ENCODE measurements at places on chromosomes 12 and 14.

DNA sequence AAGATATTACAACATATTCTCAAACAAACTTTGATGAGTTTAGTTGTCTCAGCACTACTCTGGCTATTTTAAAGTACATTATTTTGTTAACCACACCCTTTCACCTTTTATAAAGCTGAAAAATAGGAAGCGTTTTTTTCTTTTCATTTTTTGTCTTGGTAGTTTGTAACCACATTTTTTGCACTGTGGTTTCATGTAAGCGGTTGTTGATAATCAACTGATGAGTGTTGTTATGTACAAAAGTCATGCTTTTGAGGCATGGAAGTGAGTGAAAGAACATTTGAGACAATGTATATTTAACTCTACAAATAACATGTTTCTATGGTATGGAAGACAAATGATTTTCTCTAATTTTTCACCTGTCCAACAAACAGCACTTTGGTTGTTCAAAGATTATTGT lies 52.1 kb upstream of the ATP2B1 start:
- DNase-seq, result no peak

DNA sequence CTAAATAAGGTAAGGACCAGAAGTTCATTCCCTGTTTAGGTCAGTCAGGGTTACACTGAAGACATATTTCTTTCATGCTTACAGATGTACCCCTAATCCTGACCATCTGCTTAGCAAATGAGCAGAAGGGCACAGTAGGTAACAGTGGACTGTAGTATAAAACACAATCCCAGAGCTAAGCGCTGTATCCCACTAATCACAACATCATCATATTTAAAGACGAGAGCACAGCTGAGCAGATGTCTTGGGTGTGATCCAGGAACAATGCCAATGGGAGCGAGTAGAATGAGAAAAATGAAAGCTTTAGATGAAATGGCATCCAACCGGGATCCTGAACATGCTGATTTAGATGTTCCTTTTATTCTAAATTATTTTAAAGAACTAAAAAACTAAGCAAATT lies 213.4 kb downstream of the CCER1 start:
- no peak for DNase-seq

DNA sequence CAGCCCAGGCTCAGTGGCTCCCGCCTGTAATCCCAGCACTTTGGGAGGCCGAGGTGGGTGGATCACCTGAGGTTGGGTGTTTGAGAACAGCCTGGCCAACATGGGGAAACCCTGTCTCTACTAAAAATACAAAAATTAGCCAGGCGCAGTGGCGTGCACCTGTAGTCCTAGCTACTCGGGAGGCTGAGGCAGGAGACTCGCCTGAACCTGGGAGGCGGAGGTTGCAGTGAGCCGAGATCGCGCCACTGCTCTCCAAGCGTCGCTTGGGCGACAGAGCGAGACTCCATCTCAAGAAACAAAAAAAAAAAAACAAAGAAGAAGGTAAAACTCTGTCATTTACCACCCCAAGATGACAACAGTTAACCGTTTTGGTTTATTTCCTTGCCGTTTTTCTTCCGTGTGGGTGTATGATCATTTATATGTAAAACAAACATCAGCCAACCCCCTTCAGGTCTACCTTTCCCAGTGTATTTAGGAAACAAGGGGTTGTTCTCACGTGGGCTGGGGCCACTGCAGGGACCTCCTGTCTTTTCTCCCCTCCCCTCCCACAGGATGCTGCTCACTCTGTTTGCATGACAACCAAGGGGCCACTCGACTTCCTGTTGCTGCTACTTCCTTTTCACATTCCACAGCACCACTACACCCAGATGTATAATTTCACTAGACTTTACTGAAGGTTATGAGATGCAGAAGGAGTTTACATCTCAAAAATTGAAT lies 13.6 kb downstream of the TTC9 start:
- no peak for DNase-seq

DNA sequence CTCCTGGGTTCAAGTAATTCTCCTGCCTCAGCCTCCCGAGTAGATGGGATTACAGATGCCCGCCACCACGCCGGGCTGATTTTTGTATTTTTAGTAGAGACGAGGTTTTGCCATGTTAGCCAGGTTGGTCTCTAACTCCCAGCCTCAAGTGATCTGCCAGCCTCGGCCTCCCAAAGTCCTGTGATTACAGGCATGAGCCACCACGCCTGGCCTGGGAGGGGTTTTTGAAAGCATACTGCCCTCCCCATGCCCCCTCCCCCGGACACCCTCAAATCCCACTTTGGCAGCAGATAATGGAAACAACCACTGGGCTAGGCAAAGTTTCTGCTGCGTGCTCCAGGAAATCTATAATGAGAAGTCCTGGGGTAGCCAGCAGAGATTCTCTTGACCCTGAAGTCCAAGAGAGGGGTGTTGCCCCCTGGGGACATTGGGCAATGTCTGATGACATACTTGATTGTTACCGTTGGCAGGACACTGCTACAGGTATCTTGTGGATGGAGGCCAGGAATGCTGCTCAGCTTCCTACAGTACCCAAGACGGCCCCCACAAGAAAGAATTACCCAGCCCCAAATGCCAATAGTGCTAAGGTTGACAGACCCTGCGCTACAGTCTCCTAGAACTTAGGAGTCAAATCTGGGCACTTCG lies 18.7 kb upstream of the FBXO21 start:
- DNase-seq, result no peak

GRCh38 chr12:1083151-1083888 lies 92.3 kb downstream of the ERC1 start:
- DNase-seq, result no peak

DNA sequence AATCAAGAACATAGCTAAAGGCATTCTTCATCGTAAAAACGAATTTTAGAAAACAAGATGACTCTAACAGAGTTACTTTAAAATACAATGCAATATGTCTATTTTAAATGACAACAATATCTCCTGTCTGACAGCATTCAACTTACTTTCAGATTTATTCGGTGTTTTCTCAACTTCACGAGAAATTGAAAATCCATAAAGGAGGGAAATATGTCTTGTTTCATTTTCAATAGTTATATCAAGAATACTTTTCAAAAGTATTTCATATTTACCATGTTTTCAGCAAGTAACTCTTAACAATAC lies 254.8 kb downstream of the DAD1 start:
- no peak for DNase-seq

DNA sequence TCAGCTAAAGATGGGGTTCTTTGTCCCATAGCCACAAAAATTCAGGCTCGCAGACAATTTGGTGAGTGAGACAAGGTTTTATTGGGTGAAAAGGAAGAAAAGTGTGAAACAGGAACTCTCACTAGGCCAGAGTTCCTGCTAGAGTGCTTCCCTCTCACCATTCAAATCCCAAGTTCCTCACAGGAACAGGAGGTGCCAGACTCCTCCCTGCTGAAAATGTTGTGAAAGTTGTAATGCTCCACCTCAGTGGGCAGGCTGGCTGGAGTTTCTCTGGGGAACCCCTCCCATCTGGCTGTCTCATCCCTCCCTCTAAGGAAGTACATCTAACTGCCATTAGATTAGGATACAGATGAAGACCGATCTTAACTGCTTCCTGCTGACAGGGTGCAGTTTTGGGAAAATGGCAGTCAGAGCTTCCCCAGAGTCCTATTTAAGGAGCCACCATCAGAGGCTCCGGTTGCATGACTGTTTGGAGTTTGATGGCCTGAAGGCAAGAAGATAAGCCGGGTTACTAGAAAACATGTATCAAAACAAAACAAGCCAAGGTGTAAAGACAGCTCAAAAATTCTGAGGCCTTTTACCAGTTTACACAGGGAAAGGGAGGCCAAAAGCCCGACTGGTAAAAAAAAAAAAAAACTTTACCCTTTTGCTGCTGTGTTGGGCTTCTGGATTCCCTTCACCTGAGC lies 127.6 kb downstream of the FSCB start:
- DNase-seq, result no peak

- no peak for DNase-seq
Observed at GRCh38 chr12:92300777-92301176, 155.1 kb upstream of the BTG1 start.

- no peak for DNase-seq
Observed at GRCh38 chr14:100240668-100241032, 1.7 kb downstream of the YY1 start.

GRCh38 chr12:96029826-96030225 lies 5.6 kb downstream of the LTA4H start:
- no peak for DNase-seq

GRCh38 chr12:83634726-83635267 lies 948.1 kb downstream of the TMTC2 start:
- DNase-seq, result no peak

DNA sequence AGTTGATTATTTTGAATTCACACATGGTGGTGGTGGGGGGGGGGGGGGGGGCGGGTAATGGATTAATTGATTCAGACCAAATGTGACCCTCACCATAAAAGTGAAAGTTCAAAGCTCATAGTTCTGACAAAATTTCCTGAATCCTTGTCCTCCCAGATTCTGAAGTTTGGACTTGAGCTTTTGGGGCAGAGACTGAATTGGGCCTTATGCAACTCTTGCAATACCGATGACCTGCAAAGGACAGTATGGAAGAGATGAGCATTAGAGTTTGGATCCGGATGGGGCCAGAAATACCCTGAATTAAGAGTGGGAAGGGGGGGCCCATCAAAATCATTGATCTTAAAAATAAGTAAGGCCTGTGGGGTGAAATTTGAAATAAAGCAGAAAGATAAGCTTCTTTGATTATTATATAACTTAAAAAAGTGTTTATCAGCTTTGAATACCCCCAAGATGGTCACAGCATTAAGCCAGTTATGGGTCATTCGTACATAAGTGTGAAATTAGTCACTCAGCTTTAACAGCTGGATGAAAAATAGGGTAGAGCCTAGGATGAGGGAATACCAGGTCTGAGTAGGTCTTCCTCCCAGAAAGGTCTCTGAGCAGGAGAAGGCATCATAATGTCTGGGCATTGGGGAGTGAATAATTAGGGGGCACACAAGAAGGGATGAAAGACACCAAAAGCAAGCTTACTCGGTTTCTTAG lies 2.1 kb upstream of the PYGL start:
- no peak for DNase-seq

GRCh38 chr12:118737985-118738540 lies 243.3 kb upstream of the SRRM4 start:
- no peak for DNase-seq

DNA sequence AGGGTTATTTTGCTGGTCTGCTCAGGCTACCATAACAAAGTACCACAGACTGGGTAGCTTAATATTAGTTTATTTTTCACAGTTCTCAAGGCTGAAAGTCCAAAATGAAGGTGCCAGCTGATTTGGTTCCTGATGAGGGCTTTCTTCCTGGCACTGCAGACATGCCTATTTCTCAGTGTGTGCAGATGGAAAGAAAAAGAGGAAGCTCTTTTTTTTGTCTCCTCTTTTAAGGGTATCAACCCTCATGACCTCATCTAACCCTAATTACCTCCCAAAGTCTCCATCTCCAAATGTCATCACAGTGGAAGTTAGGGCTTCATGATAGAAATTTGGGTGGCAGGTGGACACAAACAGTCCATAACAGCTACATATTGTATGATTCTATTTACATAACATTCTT lies 25.0 kb upstream of the POLR3B start:
- DNase-seq, result no peak

GRCh38 chr12:18496156-18496555 lies 234.8 kb downstream of the PIK3C2G start:
- no peak for DNase-seq

DNA sequence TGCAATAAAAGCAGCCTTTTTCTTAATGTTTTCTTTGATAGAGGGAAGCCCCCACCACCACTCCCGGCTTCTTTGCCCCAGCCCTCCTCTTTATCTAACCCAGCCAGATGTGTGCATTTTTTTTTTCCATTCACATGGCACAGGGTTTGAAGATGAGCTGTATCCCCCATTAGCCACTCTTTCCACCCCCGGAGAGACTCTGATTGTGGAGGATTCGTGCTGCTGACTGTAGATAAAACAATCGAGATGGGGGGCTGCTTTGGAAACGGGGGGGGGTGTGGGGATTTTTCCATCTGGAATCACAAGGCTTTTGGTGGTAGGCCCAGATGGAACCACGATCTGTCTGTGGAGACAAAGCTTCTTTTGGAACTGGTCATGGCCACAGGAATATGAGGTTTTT lies 46.2 kb upstream of the VASH1 start:
- no peak for DNase-seq

DNA sequence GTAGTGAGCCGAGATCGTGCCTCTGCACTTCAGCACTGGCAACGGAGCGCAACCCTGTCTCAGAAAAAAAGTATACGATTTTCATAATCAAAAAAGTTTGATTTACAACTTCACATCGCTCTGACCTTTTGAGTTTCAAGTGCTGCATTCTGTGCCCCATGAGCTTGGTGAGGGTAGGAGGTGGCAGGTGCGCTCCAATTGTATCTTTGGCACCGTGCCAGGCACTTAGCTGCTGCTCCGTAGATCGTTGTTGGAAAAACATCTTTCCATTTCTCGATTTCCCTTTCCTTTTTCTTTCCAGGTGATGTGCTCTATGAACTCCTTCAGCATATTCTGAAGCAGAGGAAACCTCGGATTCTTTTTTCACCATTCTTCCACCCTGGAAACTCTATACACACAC lies 203.7 kb downstream of the ETV6 start:
- DNase-seq, result no peak

DNA sequence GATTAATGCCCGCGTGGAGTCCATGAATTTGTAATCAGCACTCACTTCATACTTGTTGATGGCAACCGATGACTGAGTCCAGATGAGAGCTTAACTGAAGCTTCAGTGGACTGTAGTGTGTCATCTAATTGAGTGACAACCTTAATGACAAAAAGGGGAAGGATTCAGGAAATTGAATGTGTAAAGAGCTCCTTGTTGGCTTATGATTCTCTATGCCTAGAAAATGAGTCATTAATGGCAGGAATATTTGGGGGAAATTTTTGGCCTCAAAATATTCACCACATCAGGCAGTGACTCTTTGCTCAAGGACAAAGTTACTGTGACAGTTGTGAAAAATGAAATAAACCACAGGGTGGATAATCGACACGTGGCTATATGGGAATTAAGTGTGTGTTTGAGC lies 55.3 kb upstream of the STON2 start:
- DNase-seq, result no peak

DNA sequence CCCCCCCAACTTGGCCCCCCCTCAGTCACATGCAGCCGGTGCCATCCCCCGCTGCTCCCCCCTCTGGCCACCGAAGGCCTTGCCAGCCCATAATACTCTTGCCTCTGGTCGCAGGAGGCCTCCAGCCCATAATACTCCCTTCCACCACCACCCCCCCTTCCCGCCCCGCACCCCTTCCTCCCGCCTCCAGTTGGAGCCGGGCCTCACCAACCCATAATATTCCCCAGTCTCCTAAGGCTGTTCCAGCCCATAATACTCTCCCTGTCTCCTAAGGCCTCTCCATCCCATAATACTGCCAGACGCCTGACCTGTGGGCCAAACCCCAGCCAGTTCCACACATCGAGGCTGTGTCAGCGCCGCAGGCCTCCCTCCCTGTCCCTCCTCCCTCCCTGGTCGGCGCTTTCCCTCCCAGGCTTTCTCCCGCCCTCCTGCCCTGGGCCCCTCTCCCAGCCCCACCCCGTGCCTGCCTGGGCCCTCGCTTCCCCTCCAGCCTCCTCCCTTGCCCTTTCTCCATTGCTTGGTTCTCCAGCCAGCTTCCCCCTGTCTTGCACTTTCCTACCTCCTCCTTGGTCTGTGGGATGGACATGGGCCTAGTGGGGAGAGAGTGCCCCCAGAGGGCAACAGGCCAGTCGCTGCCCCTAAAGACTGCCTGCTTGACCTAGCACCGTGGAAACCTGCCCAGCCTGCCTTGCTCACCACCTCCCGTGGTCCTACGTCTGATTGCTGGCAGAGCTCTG lies 6.8 kb upstream of the CHD4 start:
- DNase-seq, result peak; percentile 65

GRCh38 chr12:104435765-104436164 lies 21.0 kb upstream of the CHST11 start:
- no peak for DNase-seq

GRCh38 chr12:122834104-122834920 lies 945 bp upstream of the HIP1R start:
- DNase-seq, result peak; percentile 45
